ENCODE measurements at places on chromosomes 1 and 21.
A peak's percentile ranks its signal among the peaks of the same experiment; 100 is the strongest.

DNA sequence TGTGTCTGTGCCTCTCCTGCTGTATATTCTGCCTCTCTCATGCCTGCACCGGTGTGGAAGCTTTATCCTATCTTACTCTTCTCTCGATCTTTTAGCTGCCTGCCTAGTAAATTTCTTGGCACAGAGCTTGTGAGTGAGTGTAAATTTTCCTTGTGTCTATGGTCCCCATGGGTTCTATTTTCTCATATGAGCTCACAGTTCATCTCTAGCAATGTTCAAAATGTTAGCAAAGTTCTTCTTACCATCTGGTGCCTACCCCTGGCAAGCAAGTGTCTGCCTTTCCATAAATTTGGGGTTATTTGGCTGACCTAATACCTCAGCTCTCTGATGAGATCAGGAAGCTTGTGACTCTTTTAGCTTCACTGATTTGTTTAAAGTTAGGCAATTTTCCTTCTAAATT is 572.1 kb upstream of the BRINP3 start:
- no peak for DNase-seq

- DNase-seq: no peak
These were observed 217.6 kb downstream of the TRABD2B start for GRCh38 chr1:47779613-47780012.

- peak; percentile 58 for DNase-seq
These were observed 683 bp upstream of the EFNA4 start for GRCh38 chr1:155062702-155063411.

- no peak for DNase-seq
These were observed 15.2 kb downstream of the RGS4 start for GRCh38 chr1:163084330-163084729.

DNA sequence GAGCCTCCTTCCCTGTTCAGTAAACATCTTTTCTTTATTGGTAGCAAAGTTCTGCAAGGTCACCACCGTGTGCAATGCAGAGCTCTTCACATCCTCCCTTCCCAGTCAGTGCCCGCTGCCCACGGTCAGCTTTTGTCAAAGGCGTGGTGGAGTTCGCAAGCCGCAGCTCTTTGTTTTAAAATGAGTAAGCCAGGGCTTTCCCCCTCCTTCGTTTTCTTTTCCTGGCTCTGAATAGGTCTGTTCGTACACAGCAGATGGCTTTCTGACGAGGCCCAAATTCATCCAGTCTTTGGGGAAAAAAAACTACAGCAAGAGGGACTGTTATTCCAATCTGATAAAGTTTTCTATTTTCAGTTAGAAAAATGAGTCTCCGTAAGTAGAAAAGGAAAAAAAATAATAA is 153.2 kb downstream of the LRIG2 start:
- DNase-seq: no peak

DNA sequence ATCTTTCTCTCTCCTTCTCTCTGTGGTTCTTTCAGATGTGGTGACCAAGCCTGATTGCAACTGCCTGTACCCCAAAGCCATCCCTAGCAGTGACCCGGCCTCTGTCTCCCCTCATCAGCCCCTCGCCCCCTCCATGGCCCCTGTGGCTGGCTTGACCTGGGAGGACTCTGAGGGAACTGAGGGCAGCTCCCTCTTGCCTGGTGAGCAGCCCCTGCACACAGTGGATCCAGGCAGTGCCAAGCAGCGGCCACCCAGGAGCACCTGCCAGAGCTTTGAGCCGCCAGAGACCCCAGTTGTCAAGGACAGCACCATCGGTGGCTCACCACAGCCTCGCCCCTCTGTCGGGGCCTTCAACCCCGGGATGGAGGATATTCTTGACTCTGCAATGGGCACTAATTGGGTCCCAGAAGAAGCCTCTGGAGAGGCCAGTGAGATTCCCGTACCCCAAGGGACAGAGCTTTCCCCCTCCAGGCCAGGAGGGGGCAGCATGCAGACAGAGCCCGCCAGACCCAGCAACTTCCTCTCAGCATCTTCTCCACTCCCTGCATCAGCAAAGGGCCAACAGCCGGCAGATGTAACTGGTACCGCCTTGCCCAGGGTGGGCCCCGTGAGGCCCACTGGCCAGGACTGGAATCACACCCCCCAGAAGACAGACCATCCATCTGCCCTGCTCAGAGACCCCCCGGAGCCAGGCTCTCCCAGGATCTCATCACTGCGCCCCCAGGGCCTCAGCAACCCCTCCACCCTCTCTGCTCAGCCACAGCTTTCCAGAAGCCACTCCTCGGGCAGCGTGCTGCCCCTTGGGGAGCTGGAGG is 12.7 kb downstream of the CSF1 start:
- no peak for DNase-seq

GRCh38 chr1:67414574-67414973 is 15.6 kb downstream of the SERBP1 start:
- DNase-seq: no peak

DNA sequence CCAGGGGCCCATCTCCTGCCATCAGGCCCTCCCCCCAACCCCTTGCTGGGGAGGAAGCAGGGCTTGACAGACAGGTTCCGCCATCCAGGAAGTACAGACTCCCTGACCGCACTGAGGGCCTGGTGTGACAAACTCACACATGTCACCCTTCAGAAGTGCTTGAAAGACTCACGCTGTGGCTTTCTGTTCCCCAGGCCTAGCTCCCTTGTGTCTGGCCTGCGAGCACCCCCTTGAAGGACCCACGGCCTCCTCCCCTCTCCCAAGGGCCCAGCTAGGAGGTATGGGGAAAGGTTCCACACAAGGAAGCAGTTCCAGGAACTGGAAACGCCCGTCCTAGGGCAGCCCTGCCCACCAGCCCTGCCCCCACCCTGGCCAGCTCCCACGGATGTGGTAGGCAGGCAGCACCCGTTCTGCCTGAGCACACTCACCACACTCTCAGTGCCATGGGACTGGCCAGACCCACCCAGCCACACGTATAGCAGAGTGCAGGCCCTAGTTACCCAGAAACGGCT is 26.7 kb downstream of the SLC2A1 start:
- peak; percentile 89 for DNase-seq

- no peak for DNase-seq
These were observed 229.1 kb upstream of the ZP4 start for GRCh38 chr1:238119861-238120260.

GRCh38 chr1:239269706-239270105 is 116.7 kb upstream of the CHRM3 start:
- DNase-seq: no peak

DNA sequence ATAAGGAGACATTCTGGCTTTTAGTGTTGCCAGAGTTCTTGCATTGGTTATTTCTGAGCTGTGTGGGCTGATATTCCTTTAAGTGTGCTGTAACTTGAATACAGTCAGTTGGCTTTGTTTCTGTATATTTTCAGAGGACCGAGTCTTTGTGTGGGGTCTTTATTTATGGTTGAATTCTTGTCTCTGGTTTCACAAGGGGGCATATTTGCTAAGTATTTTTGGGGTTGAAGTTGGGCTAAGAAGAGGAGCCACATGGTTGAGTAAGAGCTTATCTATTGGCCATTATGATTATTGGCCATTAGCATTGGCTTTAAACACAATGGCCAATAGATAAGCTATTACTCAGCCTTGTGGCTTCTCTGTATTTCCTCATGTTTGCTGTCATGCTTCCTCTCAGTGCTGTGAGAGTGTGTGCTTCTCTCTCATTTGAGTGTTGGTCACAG is 26.3 kb upstream of the PTGFR start:
- DNase-seq: no peak

GRCh38 chr1:236759252-236759859 is 35.7 kb upstream of the MTR start:
- peak; percentile 44 for DNase-seq

DNA sequence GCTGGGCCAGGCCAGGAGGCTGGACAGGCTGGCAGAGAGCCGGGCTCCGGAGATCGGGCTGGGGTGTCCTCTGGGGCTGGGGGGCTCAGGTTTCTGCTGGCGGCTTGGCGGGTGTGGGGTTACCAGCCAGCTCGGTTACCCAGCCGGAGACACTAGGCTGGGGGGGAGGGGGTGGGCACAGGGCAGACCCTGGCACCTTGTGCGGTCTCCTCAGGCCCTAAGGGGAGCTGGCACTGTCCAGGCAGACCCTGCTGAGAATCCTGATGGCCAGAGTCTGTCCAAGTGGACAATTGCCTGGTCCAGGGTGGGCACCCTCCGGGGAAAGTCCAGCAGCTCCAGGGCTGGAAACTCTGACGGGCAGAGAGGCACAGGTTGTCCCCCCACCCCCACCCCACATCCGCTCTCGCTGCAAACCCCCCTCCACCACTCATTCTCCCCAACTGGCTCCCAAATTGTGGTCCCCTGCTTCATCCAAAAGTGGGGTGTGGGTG is 6.7 kb downstream of the ZBTB7B start:
- DNase-seq: no peak

- no peak for DNase-seq
These were observed 37.3 kb upstream of the KAZN start for GRCh38 chr1:14561014-14561693.

DNA sequence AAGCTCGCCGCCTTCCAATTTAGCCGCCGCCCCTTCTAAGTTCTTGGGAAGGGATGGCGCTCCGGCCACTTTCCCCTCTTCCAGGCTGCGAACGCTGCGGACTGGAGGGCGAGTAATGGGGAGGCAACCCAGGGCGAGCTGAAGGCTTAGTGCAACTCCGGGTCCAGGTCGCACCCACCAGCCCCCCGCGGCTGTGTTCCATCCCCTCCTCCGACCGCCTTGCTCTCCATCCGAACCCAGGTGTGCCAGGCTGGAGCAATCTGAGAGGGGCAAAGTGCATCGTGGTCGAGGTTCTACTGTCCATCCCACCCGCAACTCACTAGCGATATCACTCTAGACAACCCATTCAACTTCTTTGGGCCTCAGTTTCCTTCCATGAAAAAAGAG is 13.4 kb downstream of the PAX7 start:
- DNase-seq: no peak

- DNase-seq: no peak
These were observed 54.7 kb downstream of the RHBG start for GRCh38 chr1:156423422-156424352.

DNA sequence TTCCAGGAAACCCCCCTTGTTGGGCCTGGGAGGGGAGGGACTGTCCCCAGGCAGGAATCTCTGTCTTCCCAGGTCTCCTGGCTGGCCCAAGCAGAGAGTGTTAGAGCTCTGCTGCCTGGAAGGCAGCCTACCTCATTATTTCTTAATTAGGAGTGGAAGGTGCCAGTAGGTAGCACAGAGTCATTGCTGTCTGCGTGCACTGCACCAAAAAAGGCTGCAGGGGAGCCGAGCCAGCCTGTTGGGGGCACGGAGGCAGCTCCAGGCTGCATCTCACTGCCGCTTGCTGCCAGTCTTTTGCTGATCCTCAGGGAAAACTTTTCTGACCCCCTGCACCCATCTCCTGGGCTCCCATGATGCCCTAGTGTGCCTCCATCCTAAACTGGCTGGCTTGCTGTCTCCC is 58.1 kb downstream of the LRRN2 start:
- no peak for DNase-seq

GRCh38 chr1:61012341-61012761 is 70.0 kb upstream of the NFIA start:
- DNase-seq: no peak

DNA sequence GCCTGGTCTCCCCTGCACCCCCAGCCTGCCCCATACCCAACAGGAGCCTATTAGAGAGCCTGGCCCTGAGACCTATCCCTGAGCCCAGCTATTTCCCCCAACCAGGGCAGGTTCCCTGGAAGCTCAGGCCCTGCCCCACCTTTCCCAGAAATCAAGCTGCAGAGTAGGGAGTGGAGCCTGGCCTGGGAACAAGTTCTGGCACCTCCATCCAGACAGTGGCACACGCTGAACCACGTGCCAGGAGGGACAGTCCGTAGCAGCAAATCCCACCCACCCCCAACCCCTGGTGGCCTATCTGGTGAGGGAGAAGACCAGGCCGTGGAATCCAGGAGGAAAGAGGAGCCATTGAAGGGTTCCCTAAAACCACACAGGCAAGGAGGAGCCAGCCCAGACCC is 22.6 kb downstream of the TNNT2 start:
- no peak for DNase-seq

DNA sequence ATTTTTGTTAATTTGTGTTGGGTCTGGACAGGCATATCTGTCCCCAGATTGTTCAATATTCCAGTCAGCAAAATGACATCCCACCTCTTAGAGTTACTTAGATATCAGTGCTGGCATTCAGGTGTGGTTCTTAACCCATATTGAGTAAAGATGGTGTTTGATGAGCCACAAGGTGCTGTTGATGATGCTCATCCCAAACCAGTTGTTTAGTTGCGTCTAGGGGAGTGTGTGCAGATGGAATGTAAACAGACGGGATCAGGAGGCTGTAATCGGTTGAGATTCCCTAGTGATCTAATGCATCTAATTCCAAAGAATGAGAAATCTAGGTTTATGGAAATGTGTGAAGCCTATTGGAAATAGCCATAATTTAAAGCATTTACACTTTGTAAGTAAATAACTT is 1.1 kb downstream of the HOOK1 start:
- no peak for DNase-seq

DNA sequence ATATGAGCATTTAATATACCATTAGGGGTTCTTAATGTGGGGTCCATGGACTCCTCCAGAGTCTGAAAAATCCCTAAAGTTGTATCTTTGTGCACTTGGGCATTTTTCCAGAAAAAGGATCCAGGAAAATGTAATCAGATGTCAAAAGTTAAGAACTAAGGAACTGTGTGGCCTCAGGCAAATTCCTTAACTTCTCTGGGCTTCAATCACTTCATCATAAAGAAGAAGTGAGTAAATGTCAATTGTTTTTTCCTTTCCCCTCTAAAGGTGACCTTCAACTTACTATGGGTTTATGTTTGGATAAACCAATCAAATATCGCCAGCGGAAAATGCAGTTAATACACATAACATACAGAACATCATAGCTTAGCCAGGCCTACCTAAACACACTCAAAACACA is 2.5 kb downstream of the MAD2L2 start:
- no peak for DNase-seq

DNA sequence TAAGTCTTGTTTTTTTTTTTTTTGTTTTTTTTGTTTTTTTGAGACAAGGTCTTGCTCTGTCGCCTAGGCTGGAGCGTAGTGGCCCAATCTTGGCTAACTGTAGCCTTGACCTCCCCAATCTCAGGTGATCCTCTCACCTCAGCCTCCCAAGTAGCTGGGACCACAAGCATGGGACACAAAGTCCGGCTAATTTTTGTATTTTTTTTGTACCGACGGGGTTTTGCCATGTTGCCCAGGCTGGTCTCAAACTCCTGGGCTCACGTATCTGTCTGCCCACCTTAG is 6.1 kb downstream of the LCK start:
- no peak for DNase-seq

DNA sequence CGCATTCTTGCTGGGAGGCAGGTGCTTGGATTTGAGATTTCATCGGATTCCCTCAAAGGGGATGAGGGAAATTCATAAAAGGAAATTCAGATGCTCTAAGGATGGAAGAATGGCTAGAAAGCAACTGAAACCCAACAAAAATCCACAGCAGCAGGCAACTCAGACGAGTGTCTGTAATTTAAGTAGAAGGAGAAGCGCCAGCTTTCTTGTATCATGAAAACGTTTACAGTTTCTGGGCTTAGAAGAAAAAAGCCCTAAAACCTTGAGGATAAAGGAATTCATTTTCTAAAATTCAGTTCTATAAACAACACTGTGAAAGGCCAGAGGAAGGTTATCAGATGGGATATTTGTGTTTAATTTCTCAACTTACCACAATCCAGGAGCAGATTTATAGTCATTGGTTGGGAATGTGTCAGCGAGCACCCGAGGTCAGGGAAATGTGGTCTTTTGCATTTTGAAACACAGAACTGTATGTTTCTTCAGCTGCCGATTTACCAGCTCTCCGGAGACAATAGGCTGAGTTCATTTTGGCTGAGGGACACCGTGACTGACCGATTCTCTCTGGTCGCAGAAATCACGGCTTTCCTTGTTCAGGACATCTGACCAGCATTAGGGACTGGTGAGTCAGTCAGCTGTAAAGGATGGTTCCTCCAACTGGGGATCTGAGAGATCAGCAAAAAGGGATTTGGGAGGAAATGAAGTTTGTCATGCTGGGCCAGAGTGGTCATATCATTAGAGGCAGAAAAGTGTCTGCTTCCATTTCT is 111.6 kb upstream of the ERRFI1 start:
- DNase-seq: no peak

All from CD4-positive, alpha-beta T cell treated with Interleukin-4 for 4 hours (primary cell).